ENCODE measurements at places on chromosomes 1 and 21.
A peak's percentile ranks its signal among the peaks of the same experiment; 100 is the strongest.

DNA sequence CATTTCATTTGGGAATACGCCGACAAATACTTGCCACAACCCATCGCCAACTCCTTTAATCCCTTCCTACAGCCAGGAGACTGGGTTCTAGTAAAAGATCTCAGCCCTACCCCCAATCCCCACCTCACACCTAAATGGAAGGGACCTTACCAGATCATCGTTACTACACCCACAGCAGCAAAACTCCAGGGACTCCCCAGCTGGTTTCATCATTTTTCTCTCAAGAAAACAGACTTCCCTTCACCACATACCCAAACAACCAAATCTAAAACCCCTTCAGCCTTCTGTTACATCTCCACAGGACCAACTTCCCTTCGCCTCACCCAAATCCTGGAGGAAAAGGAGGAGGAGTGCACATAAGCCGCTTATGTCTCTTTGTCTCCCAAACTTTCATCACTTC is 23.7 kb upstream of the SLC2A5 start:
- DNase-seq, result no peak

GRCh38 chr1:53278298-53278725 is 40.0 kb upstream of the MAGOH start:
- DNase-seq, result no peak

- DNase-seq, result no peak
Measured at GRCh38 chr1:154707901-154708463, 100.0 kb upstream of the ADAR start.

DNA sequence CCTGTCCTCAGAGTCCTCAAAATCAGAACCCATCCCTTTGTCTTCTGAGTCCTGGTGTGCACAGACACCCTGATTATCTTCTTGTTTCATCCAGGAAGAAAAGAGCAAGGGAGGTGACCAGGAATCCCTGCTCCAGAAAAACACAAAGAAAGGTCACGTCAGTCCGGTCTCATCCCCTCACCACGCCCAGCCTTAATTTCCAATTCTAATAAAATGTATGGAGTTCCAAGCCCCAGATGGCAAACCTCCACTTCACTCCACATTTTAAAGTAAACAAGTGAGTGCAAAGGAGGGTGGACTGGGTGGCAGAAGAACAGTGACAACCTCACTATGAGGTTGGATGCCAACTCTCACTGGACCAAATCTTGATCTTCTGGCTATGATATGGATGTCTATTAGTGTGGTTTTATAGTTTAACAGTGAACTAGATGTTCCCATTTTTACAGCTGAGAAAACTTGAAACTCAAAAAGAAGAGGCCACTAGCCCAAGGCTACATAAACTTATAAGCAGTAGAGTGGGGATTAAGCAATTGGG is 22.0 kb downstream of the ZNF697 start:
- no peak for DNase-seq

DNA sequence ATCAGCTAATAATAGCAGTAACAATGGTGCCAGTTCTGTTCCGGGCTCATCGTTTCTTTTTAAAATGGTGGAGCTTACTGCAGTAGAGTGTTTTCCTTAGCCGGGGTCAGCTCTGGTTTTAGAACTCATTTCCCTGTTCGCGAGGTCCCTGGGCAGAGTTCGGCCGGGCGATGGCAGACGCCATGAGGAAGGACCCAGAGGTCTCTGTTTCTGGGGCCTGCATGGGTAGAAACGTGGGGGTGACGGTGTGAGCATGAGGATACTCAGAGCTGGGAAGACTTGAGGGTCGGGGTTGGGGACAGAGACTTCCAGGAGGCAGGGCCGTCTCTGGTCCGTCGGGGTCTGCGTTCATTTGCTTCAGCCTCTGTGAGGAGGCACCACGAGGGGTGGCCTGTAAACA is 38.8 kb downstream of the PRKCZ start:
- no peak for DNase-seq

GRCh38 chr21:42964546-42965210 is 9.7 kb upstream of the PKNOX1 start:
- no peak for DNase-seq

DNA sequence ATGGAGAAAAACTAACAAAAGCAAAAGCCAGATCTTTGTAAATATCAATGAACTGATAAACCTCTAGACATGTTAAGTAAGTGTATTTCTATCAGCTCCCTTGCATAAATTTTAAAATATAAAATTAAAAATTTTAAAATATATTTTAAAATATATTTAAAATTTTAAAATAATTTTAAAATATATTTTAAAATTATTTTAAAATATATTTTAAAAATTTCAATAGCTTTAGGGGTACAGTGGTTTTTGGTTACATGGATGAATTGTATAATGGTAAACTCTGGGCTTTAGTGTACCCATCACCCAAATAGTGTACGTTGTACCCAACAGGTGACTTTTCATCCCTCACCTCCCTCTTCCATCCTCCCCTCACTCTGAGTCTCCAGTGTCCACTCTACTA is 279.2 kb downstream of the SDCCAG8 start:
- DNase-seq, result no peak

GRCh38 chr1:35301674-35302392 is 33.3 kb downstream of the ZMYM4 start:
- DNase-seq, result no peak

DNA sequence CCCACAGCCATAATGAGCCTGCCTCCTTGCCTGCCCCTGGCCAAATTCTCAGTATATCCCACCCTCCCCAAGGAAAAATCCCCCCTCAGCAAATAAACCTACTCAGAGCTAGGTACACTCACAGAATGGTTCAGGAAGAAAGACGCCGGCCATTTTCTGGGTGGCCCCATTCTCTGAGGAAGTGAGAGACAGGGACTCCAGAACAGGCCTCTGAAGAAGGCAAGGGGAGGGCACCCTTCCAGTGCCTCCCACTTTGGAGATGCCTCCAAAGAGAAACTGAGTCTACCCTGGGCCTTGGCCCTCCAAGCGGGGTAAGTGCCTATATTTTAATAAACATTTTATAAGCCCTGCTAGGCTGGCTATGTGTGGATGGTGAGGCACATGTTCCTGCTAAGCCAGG is 2.3 kb downstream of the PACC1 start:
- no peak for DNase-seq

GRCh38 chr1:240170266-240170665 is 78.6 kb downstream of the FMN2 start:
- no peak for DNase-seq

- peak; percentile 24 for DNase-seq
Measured at GRCh38 chr21:35026617-35027562, 22.2 kb downstream of the RUNX1 start.

DNA sequence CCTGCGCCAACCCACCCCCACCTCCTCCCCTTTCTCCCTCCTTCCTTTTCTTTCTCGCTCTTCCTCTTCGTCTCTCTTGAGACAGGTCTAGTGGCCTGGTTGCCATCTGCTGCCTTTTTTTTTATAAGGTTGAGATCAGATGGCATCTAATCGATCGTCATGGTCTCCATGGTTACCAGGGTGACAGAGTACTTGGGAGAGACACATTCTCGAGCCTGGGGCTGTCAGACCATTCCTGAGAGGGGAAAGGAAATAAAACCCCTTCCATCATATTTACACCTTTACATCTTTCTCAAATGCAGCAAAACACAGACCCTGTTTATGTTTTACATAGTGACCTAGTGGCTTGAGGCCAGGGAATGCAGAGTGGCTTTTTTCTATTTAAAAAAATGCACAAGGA is 53.5 kb upstream of the SLC22A15 start:
- DNase-seq, result no peak

DNA sequence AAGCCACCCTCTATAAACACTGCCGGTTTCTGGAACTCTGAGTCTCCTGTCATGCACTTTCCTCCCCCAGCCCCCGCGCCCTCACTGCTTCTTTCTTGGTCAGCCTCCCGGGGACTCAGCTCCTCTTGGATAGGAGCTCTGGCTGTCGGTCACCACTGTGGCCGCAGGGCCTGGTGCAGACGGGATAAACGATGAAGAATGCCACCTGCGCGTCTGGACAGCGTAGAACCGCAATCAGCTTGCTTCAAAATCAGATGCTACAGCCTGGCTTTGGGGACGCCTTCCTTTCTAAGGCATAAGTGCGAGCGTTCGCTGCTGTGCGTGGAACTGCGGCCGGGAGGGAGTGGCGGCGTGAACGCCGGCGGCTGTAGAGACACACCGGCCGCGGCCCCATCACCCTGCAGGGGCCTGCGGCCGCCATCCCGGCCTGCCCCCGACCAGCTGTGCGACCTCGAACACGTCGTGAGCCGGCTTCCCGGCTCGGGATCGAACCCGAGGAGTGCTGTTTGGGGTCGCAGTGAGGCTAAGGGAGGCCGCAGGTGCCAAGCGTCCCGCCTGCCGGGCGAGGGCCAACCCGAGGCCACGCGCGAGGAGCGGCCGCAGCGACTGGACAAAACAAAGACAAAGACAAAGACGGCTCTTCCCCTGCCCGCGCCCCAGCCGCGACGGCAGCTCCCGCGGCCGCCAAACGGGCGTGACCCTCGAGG is 688 bp downstream of the PTTG1IP start:
- DNase-seq, result no peak

- DNase-seq, result no peak
Measured at GRCh38 chr1:238776126-238776525, 610.2 kb upstream of the CHRM3 start.

DNA sequence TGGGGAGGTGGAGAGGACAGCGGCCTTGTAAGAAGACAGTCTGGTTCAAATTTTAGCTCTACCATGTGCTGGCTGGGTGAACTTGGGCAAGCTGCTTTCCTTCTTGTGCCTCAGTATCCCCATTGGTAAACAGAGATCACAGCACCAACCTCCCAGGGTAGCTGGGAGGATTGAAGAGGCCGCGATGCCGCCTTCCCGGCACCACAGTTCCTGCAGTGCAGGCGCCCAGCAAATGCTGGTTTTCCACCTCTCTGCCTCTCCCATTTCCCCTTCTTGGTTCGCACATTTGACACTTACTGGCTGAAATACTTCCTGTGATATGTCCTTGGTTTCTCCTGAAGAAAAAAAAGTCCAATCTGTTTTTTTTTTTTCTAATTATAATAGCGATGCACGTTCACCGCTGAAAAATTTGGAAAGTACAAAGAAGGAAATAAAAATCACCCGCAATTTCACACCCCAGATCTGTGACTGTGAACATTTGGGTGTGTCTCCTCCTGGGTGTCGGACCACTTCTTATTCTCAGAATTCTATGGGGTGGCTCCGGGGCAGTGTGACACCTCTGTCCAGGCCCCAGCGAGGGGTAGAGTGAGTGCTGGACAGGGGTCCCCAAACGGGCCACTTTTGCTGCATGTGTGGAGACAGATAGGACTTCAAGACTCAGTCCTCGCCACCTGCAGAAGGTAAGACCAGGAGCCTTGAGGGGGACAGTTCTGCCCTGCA is 73.1 kb downstream of the RUNX3 start:
- DNase-seq, result no peak

- no peak for DNase-seq
Measured at GRCh38 chr1:15260418-15261154, 13.6 kb downstream of the FHAD1 start.

- no peak for DNase-seq
Measured at GRCh38 chr1:106785176-106785575, 271.3 kb upstream of the PRMT6 start.

DNA sequence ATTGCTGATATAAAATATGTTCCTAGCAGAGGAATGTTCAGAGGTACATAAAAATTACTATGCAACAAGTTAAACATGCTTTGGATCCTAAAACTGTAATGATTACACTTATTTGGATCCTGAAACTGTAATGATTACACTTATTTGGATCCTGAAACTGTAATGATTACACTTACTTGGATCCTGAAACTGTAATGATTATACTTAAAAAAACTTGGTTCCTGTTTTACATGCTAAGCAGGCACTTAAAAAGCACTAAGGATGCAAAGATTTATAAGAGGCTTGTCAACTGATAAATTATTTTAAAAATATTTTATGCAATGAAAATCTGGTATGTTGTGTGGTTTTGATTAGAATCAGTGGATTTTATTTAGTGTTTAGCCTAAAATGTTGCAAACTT is 47.7 kb downstream of the ZNHIT6 start:
- DNase-seq, result no peak

DNA sequence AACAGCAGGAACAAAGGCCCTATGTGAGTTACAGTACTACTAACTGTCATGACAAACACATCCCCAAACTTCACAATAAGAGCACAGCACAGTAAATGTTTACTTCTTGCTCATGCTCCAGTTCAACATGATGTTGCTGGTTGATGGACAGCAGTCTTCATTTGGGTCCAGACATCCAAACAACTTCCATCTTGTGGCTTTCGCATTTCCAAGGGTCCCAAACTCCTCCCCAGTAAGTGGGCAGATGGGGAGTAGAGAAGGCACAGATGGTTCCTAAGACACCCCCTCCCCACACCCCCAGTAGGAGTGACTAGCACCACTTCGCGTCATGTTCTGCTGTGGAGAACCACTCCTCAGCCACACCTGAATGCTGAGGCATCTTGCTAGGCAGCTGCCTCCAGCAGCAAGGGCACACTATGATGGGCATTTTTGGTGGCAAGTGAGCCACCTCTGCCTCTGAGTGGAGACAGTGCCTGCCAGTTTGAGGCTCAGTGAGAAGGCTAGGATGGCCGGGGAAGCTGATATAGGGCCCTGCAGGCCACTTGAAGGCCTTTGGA is 32.7 kb upstream of the CD2 start:
- DNase-seq, result no peak

GRCh38 chr1:50699795-50700194 is 260.3 kb downstream of the FAF1 start:
- DNase-seq, result no peak

GRCh38 chr1:80751204-80751603 is 1049.5 kb upstream of the ADGRL2 start:
- DNase-seq, result no peak

GRCh38 chr1:91335603-91336002 is 69.0 kb downstream of the HFM1 start:
- no peak for DNase-seq

Measured in fibroblast of gingiva (primary cell).